Psoas muscle (tissue), 8 donors: ENCODE measurements at places on chromosomes 11 and 22. TPM values are rescaled to one million over a fixed set of nuclear protein-coding genes. Genes with fewer than 3 reads are reported as not detected.

SLC35E4 gene
- 11.5 TPM for total RNA-seq

ANO3 gene
- not detected for total RNA-seq

JAM3 gene
- total RNA-seq: 2.4 TPM

SLC22A9 gene
- not detected for total RNA-seq

VPREB1 gene
- not detected for total RNA-seq

SCGB1A1 gene
- total RNA-seq: not detected

ASCC2 gene
- total RNA-seq: 55.9 TPM

OR9G1 gene
- not detected for total RNA-seq

ZC3H12C gene
- 27.4 TPM for total RNA-seq

MMP12 gene
- not detected for total RNA-seq

SMIM35 gene
- not detected for total RNA-seq

OR4A16 gene
- total RNA-seq: not detected

E2F8 gene
- 11.6 TPM for total RNA-seq

DCHS1 gene
- total RNA-seq: 7.2 TPM

CTSW gene
- 0.22 TPM for total RNA-seq

HSPB2 gene
- total RNA-seq: 29.6 TPM

ASPHD2 gene
- total RNA-seq: 0.24 TPM

MS4A6E gene
- total RNA-seq: not detected

WNT7B gene
- total RNA-seq: not detected

GLB1L2 gene
- 0.30 TPM for total RNA-seq

KRTAP5-2 gene
- total RNA-seq: not detected
